Activated naive CD4-positive, alpha-beta T cell (primary cell): ENCODE measurements at places on chromosomes 6 and 20.

GRCh38 chr20:46324960-46325703, 16.8 kb upstream of the CDH22 start:
- DNase-seq, result no peak

DNA sequence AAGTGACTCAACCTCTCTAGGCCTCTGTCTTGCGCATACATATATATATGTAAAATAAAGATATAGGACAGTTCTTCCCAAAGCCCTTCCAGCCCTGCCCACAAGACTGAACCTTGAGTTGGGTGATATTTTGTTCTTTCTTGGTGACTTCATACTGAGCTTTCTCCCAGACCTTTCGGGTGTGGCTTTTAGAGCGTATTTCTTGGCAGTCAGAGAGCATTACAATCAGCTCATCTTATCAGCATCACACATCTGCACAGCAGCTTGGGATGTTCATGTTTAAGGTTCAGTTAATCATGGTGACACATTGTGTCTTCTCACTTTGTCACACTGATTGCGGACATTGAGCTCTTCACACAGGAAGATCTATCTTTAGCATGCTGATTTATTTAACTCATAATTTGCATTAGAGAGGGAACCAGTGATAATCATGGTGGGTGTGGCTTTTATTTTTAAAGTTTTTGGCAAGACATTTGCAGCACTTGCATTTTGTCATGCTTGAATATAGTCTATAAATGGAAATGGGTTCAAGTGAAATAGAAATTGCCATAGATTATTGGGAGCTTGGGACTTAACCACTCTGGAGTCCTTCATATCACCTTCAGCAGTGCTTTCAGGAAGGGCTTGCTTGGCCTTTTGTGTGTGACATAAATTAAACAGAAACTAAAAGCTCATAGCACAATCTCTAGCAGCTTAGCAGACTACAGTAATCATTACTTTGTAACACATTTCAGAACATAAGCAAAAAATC, 8.3 kb downstream of the KIF3B start:
- no peak for DNase-seq

GRCh38 chr20:9161311-9161710, 92.4 kb downstream of the PLCB4 start:
- DNase-seq, result no peak

DNA sequence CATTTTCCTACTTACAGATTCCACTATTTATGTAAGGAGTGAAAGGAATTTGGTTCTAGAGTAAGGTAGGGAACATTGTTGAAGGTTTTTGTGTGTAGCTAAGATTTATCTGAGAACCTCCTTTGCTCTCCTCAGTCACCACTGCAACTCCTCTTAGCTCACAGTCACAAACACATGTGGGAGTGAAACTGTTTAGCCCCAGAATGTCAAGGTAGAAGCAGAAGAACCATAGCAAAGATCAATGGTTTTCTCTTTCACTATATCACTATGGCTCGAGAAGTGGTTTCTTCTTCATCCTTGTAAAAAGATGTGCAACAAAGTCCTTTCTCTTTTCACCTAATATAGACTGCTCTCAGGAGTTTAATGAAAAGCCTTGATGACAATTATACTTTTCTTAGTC, 6.5 kb upstream of the DEFB112 start:
- no peak for DNase-seq

- DNase-seq, result no peak
Measured at GRCh38 chr6:5536644-5537043, 275.3 kb downstream of the FARS2 start.

DNA sequence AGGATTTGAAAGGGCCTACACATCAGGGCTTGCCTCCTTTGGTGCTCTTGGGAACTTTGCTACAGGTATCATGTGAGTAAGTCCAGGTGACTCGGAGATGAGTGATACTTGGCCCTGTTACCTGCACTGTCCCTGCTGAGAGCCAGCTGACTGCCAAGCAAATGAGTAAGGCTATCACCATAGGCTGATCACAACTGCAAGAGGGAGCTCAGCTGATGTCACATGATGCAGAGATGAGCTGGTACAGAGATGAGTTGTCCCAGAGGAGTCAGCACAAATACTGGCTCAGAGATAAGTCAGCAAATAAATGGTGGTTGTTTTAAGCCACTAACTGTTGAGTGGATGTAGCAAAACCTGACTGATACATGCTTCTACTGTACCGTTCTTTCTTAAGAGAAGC, 41.4 kb downstream of the LAMP5 start:
- DNase-seq, result no peak

- no peak for DNase-seq
Measured at GRCh38 chr6:41637194-41638001, 870 bp upstream of the MDFI start.

DNA sequence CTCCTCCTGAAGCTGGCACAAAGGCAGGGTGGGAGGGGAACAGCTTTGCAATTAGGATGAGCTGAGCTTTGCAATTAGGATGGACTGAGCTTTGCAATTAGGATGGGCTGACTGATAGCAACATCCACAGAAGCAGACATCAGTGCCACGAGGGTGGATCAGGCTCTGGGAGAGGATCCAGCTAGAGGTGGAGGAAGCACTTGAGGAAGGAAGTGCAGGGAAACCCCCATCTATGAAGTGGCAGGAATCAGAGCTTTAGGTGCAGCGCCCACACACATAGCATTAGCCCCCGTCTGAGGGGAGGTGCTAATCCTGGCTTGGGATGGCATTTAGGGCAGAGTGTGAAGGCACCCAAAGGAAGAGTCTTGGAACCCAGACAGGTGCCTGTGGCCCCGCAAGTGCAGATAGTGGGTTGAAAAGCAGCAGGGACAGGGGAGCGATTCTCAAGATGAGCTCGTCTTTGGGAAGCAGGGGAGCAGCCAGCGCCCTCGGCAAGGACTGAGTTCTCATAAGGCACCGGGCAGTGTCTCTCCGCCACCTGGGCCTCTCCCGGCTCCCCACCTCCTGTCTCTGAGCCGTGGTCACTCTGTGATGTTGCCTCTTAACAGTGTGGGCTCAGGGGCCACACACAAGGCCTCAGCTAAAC, 12.0 kb upstream of the THBS2 start:
- DNase-seq, result no peak

DNA sequence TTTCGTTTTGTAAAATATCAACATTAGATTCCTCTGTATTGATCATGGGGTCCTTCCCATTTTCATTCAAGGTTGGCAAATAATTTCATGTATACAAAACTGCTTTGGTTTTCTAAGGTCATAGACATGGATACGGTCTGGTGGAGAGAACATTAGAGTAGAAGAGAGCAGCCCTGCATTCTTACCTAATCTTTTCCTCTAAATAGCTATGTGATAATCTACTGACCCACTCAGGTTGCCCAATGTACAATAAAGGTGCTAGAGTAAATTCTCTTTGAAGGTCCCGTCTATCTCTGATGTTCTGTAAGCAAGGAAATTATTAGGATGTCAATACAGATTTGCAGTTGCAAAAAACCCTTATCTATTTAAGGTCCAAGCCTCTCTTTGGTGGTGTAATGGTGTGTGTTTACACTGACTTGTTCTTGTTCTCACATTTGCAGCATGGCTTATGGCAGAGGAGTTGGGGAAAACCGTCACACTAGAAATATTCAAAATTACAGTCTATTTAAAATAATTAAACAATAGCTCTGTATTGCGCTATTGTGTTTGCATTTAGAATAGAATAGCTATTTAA, 31.2 kb upstream of the NOX3 start:
- DNase-seq, result no peak

- DNase-seq, result no peak
Measured at GRCh38 chr20:51526106-51526470, 16.4 kb downstream of the NFATC2 start.

GRCh38 chr6:47769982-47770381, 11.8 kb upstream of the OPN5 start:
- no peak for DNase-seq

DNA sequence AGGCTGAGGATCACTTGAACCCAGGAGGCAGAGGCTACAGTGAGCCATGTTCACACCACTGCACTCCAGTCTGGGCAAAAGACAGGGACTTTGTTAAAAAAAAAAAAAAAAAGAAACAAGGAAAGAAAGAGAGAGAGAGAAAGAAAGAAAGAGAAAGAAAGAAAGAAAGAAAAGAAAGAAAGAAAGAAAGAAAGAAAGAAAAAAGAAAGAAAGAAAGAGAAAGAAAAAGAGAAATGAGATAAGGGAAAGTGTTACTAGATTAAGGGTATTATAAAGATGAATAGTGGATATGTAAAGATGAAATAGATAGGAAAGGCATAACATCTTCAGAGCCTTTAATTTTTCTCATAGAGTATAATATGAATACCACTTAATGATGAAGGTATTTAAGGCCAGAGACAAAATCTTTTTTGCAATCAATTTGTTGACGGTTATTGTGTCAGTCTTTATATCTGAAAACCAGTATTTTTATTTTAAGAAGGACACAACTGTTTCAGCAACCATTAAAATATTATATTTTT, 26.6 kb downstream of the ABT1 start:
- DNase-seq, result no peak

- no peak for DNase-seq
Measured at GRCh38 chr6:20943040-20943627, 408.9 kb downstream of the CDKAL1 start.

DNA sequence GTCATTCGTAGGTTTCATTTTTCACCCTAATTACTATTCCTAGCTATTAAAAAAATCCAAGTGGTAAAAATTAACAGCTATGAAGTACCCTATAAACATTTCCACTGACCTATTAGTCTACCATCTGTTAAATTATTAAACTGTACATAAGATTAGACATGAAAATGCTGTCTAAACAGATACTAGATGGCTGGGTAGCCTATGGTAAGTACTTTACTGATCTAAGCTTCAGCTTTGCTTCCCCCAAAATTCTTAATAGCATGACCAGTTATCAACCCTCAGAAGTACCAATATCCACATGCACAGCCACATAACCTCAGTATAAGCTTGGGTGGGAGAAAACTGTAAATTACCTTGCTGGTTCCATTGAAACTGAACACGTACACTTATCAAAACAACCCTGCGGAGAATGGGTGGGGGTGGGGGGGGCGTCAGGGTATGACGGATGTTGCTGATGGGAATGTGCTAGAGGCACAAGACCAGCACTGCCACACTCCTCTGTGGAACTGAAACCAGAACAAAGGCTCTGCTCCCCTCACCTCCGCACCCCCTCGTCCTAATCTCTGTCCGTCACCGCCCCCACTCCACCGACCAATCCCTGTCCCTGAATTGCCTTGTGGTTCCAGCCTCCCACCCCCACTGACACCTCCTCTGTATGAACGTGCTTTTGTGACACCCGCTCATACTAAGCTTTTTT, 45.3 kb downstream of the B4GALT5 start:
- DNase-seq, result no peak

GRCh38 chr6:144314562-144314961, 29.4 kb downstream of the UTRN start:
- no peak for DNase-seq

GRCh38 chr6:119137194-119138072, 59.0 kb upstream of the FAM184A start:
- no peak for DNase-seq

GRCh38 chr6:9564021-9564420, 850.9 kb downstream of the TFAP2A start:
- no peak for DNase-seq

DNA sequence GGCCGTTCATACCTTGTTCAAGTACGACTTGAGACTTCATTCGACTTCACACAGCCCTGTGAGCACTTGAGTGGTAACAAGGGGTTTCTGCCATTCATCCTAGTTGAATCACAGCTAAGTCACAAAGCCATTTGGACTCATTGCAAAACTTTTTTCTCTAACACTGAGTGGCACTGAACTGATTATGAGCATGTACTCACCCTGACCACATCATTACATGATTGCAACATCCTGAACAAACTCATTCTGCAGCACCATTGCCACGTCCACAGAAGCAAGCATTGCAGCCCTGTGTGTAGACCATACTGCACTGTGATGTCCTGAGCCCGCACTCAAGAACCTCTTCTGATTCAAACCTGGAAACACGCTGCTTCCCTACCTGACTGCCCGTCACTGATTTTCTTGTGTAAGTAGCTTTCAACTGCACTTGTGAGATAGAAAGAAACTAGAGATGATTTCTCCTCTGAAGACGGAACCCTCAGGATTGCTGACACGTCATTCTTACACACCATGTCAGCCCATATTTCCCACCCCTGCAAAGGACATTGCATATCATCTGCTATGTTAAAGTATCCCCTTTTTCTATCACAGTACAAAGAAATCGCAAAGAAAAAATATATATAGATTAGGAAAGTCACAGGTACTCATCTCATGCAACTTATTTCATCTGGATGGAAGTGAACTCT, 81.6 kb downstream of the C6orf118 start:
- DNase-seq, result no peak

DNA sequence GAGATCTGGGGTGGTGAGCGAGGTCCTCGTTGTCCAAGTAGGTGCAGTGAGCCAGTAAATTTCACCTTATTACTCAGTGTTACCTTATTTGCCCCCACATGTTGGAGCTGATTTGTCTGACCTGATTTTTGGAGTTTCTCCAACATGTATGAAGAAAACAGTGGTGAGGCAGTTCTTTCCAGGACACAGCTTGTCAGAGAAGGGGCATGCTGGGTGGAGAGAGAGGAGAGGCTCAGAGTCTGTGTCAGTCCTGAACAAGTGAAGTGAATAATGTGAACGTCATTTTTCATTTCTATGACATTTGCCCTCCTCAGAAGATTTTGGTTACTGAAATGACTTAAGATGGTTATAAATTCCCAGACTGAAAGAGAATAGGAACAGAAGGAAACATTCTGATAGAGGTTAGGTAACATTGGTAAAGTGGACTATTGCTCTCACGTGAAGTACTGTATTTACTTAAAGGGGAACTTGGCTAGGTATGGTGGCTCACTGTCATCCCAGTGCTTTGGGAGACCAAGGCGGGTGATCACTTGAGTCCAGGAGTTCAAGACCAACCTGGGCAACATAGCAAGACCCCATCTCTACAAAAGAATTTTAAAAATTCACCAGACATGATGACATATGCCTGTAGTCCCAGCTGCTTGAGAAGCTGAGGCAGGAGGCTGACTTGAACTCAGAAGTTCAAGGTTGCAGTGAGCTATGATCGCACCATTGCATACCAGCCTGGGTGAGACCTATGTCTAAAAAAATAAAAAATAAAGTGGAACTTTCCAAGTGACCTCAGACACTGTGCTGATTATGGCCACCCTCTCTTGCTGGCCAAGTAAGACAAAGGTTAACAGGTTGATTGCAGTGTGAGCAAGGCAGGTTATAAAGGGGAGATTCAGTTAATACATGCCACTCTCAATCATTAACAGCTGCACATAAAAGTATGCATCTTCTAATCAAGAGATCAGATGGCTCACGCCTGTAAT, 184.3 kb downstream of the EDN1 start:
- DNase-seq, result no peak

DNA sequence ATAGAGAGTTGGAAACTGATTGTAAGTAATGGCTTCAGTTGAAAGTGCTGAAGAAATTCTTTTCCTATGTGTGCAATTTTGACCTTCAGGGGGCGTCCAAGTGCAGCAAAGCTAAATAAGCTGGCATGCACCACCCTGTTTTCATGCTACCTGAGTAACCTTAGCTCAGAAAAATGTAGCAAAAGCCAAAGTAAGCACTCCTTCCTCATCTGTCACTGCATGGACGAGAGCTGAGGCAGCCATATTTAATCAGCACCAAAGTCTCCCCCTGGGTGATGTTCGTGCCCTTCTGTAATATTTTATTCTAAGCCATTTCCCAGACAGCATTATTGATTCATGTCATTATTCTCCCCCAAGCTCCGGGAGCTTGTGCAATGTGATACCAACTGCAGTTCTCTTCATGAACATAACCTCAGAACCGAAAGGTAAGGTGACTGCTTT, 123.1 kb downstream of the RPS12 start:
- no peak for DNase-seq
